B cell (primary cell): ENCODE measurements at places on chromosomes 3 and 15.
A peak's percentile ranks its signal among the peaks of the same experiment; 100 is the strongest.

- no peak for DNase-seq
These were observed 60.0 kb downstream of the ZNF385D start for GRCh38 chr3:21691036-21691435.

DNA sequence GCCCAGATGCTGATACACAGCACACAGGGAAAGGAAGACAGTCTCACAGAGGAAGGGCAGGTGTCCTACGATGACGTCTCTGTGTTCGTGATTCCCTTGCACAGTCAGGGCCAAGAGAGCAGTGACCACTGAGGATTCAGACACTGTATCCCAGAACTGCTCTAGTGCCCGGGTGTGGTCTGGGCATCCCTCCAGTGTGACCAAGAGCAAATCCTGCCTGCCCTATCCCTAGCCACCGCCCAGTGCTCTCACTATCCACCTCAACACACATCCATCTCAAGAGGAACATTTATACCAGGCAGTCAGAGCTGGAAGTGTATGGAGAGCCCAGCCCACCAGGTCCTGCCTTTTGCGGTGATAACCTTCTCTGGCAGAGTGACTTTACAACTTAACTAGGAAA, 4.1 kb downstream of the PPM1M start:
- no peak for DNase-seq

- DNase-seq, result no peak
These were observed 43.9 kb downstream of the HEG1 start for GRCh38 chr3:125011941-125012340.

GRCh38 chr3:156378871-156379270, 176.0 kb downstream of the SSR3 start:
- DNase-seq, result no peak

DNA sequence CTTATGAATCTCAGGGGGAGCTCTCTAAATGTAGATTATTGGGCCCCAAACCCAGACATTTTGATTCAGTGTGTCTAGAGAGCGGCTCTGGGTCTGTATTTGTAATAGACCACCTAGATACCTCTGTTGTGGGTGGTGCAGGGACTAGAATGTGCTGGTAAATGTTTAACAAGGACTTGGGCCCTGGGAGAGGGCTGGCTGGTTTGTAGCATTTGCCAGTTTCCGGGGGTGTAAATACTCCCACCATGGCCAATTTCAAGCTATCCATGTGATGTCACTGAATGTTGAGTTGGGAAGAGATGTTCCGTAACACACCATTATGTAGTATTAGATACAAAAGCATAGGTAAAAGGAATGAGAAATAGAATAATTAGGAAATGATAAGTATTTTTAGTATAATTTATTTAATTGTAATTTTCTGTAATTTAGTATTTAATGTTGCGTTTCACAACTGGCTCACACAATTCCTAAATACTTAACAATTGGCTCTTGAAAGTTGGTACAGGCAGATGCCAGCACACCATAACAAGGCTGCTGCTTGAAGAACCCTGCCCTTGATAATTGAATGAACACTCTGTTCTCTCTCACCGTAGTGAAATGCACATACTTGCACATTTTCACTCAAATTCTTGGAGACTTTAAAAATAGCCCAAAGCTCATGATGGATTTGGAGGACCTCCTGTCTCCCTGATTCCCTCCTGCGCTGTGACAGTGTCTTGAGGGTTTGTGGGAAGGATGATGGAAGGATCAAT, 359.2 kb upstream of the PROK2 start:
- DNase-seq, result no peak

- DNase-seq, result no peak
These were observed 24.9 kb upstream of the WNT5A start for GRCh38 chr3:55511895-55512570.

DNA sequence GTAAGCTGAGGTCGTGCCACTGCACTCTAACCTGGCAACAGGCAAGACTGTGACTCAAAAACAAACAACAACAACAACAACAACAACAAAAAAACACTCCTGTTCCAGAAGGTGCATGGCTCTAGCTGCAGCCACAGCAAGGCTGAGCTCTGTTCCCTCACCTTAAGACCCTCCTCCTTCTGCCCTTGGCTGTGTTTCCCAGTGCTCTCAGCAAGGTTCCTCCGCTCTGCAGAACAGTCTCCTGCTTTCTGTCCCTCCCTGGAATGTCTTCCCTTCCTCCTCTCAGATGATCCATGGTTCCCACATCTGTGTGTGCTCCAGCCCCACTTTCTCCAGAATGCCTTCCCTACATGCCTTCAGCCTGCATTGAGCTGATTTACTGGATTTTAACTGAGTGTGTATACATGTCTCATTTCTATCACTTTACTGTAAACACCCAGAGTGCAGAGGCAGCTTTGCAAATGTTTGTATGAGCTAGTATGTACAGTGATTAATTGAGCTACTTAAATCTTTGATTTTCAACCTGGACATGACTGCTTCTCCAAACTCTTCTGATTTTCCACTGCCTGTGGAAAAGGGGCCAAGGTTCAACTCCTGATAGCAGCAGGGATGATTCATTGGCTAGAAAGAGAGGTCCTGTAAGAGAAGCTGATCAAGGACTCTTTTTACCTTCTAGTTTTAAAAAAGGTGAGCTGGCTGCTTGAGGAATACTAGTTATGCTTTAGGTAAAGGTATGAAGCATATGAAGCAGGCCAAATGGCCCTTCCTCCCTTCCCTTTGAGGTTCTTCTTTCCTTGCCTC, 14.7 kb downstream of the ANKUB1 start:
- no peak for DNase-seq

DNA sequence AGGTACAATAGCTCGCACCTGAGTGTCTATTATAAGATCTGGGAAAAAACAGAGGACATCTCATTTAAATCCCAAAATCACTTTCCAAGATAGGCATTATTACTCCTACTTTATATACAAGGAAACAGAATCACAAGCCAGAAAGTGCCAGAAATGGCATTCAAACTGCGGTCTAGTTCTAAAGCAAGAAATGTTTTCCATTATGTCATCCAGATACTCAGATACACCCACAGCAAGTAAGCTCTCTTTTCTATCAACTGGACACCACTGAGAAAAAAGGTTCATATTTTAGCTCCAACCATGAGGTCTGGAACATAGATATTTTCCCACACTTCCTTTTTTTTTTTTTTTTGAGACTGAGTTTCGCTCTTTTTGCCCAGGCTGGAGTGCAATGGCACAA, 8.1 kb downstream of the SLC33A1 start:
- DNase-seq, result no peak

DNA sequence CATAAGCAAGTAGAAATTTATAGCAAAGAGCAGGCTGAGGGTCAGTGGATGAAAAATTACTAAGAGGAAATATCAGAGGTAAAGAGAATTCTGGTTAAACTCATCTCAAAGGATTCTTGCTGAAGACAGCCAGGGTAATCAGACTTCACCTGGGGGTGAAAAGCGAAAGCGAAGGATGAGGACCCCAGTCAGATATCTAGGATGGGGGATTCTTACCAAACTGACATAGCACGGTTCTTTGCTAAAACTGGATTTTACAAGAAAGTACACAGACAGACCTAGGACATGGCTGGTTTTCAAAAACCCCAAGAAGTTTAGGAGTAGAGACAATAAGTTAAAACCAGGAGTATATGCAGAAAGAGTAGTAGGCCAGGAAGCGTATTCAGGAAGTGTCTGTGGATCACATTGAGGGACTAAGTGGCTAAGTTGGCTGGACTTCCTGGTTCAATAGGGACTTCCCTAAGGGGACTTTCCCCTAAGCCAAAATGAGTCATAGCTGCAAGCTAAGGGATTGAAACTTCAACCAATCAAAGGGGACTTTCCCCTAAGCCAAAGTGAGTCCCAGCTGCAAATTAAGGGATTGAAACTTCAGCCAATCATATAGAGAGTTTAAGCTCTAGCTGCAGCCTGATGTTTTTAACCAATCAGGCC, 2.4 kb upstream of the CFAP91 start:
- DNase-seq, result peak; percentile 77

DNA sequence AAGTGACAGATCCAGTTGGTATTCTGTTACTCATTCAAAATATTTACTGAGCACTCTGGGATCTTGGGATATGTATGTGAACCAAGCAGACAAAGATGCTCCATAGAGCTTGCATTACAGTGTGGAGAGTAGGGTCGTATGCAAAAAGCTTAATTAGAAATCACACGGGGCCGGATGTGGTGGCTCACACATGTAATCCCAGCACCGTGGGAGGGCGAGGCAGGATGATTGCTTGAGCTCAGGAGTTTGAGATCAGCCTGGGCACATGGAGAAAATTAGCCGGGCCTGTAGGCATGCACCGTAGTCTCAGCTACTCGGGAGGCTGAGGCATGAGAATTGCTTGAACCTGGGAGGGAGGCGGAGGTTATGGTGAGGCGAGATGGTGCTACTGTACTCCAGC, 68.7 kb upstream of the MB21D2 start:
- no peak for DNase-seq
